CD4-positive, alpha-beta T cell treated with Interleukin-6 for 4 hours (primary cell): ENCODE measurements at places on chromosomes 11 and 22.

GRCh38 chr11:65353900-65354264 is 669 bp upstream of the TIGD3 start:
- no peak for DNase-seq

GRCh38 chr22:34476762-34477161 is 556.5 kb upstream of the LARGE1 start:
- DNase-seq: no peak

DNA sequence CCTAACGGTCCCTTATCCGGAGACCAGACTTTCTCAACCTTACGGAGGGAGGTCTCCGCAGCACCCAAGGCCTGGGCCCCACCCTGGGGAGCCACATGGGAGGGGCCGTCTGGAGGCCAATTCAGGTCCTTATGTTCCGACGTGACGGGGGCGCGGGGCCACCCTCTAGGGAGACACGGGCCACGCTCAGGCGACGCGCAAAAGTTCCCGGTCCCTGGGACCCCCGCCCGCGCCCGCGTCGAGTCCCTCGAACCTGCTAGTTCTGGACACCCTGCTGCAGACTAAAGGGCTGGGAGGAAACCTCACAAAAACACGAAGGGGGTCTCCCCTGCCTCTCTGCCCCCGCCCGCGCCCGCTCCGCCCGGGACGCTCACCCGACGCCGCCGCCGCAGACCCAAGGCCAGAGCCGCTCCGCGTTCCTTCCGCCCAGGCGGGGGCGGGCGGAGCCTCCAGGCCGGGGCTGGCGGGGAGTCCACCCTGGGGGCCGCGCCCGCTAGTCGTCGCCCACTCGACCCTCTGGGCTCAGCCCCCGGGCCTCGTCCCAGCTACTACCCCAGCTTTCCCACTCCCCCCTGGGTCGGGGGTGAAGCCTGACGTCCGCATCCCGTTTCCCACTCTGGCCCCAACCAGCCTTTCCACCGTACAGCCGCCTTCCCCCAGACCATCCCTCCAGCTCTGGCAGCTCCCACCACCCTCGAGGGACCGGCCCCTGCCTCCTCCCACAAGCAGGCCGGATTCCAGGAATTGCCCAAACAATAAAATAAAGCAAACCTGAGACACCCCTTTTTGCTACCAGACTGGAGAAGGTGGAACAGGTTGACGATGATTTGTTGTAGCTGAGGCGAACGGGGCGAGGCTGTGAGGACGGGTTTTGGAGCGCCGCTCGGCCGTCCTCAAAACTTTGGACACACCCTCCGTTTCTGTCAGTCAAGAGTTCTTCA is 2.7 kb downstream of the RNH1 start:
- DNase-seq: no peak

- DNase-seq: peak; percentile 80
These were observed 20.3 kb downstream of the CLPB start for GRCh38 chr11:72413914-72414628.

GRCh38 chr11:45942381-45942780 is 19.9 kb downstream of the LARGE2 start:
- DNase-seq: no peak

- DNase-seq: no peak
These were observed 133.4 kb downstream of the DCDC1 start for GRCh38 chr11:31236143-31236542.

GRCh38 chr11:57340039-57340615 is 2.0 kb downstream of the P2RX3 start:
- DNase-seq: no peak

DNA sequence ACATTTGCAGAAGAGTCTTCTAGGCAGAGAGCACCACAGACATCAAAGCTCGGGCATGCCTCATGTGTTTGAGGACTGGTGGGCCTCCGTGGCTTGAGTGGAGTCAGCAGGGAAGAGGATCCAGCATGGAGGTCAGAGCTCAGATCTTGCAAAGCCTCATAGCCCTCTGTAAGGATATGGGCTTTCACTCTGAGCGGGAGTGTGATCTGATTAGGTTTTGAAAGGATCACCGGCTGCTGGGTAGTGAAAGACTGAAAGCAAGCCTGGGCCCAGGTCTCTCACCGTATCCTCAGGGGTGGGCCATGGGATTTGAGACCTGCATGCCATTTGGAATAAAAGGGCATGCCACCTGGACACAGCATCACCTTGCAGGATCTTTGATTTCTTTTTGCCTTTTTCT is 112.7 kb downstream of the TEAD1 start:
- DNase-seq: no peak

- no peak for DNase-seq
These were observed 177.5 kb downstream of the FAM181B start for GRCh38 chr11:82556210-82556609.

GRCh38 chr11:5196067-5196466 is 4.4 kb downstream of the OR51V1 start:
- DNase-seq: no peak

DNA sequence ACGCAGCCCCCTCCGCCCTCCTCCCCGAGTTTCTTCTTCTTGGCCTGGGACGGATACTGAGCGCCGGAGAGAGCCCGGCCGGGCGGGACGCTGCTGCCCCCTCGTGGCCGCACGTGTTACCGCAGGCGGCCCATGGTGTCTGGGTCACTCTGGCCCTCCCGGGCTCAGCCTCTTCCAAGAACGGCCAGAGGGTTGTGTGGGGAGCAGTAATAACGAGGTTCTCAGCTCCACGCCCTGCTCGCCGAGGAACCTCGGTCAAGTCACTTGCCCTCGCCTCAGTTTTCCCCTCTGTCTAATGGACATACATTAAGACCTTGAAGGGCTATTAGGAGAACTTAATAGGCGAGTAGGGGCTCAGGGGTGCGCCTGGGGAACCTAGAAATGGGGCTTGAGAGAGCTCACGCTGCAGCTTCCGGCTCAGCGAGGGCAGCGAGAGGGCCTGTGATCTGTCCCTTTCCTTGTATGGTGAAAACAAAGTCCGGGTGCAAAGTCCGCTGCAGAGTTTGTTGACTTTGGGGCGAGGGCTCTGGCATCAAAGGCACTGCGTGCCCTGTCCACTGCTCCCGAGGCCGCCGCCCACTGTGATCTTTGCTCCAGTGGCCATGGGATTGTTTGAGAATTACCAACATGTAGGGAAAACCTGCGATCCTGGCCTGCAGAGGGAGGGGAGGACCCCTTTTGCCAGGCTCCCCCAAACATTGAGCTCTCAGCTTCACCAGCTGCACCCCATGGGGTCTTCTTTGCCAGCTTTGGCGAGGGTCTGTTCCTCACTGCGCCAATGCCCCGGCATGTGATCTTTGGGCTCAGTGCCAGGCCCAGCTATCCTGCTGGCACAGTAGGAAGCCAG is 14.4 kb upstream of the LRP5 start:
- DNase-seq: peak; percentile 76

GRCh38 chr22:39908136-39908535 is 7.3 kb downstream of the GRAP2 start:
- no peak for DNase-seq

GRCh38 chr11:82845356-82846353 is 54.6 kb downstream of the PRCP start:
- no peak for DNase-seq
